Activated effector memory CD4-positive, alpha-beta T cell treated with Interleukin-2 at 50 U/mL for 16 hours (primary cell): ENCODE measurements at places on chromosomes 13 and 19.

DNA sequence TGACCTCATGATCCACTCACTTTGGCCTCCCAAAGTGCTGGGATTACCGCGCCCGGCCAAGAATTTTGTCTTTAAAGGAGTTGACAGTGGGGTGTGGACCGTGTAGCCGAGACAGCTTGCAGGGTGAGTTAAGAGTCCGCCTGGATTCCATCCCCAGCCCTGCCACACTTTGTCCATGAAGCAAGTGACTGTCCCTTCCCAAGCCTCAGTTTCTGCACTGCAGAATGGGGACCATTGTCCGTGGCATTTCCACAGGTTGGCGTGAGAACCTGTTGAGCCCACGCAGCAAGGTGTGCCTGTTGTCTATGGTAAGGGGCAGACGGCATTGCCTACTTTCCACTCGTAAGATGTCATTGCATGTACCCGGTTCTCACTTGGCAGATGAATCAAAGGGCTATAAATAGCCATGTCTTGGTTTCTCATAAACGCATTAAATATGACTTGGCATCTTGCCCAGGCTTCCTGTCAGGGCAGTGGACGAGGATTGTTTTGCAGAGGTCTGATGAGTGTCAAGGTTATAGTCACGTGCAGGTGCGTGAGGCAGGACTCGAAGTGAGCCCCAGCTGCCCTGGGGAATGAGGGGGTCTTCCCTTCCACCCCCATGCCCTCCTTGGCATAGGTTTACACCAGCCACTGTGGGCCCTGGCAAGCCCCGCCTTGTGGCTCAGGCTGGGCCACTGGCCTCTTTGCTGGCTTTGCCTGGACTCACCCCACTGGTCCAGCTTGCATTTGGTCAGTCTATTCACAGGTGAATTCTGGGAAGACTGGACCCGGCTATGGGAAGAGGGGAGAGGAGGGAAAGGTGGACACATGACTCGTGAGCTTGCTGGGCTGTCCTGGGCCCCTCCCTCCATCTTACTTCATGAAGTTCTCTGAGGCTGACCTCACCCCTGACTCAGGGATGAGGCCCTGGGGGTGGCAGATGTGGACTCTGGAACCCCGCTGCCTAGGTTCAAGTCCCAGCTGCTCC lies 14.6 kb downstream of the FAM187B start:
- DNase-seq, result peak; percentile 62

DNA sequence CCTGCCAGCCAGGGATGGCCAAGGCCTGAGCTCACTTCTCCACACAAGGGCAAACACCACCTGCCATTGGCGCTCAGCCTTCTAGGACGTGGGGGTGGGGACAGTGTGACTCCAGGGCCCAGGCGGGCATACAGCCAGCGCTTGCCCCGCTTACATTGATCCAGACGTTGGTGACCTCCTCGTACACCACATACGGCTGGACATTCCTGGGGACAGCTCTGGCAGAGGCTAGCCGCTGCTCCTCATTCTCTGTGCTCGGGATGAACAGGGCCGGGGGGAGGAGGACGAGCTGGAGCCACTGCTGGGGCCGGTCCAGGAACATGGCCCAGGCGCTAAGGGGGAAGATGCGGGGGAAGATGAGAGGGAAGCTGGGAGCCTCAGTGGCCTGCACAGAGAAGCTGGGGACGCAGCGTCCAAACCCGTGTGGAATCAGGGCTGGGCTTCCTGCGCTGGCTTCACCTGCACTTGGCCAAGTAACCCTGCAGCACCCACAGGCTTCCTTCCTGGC lies 25.1 kb upstream of the MYDGF start:
- DNase-seq, result no peak

GRCh38 chr19:56312787-56313657 lies 1.6 kb downstream of the ZSCAN5A start:
- DNase-seq, result no peak

GRCh38 chr13:76886292-76887075 lies at the start of gene KCTD12:
Gene KCTD12, minus strand, starts transcription at chr13:76886405. Its CDS starts 257 bp downstream, at chr13:76886148.
- peak; percentile 58 for DNase-seq

GRCh38 chr13:20882206-20882605 lies 20.3 kb downstream of the XPO4 start:
- no peak for DNase-seq

DNA sequence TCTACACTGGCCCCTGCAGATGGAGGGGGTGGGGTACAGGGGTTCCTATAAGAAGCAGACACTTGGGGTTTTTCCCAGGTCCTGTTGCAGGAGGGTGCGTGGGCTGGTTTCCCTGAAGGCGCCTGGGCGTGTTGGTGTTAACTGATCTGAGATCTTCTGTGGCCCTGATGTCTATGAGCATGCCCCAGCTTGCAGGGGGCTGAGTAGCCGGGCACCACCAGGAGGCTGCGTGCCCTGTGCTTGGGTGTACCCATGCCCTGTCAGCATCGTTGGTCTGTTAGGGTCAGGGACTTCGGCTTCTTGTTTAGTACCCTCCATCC lies 45.3 kb downstream of the CAPN12 start:
- no peak for DNase-seq

- no peak for DNase-seq
These were observed 913.1 kb downstream of the OLFM4 start for GRCh38 chr13:53941588-53942190.

DNA sequence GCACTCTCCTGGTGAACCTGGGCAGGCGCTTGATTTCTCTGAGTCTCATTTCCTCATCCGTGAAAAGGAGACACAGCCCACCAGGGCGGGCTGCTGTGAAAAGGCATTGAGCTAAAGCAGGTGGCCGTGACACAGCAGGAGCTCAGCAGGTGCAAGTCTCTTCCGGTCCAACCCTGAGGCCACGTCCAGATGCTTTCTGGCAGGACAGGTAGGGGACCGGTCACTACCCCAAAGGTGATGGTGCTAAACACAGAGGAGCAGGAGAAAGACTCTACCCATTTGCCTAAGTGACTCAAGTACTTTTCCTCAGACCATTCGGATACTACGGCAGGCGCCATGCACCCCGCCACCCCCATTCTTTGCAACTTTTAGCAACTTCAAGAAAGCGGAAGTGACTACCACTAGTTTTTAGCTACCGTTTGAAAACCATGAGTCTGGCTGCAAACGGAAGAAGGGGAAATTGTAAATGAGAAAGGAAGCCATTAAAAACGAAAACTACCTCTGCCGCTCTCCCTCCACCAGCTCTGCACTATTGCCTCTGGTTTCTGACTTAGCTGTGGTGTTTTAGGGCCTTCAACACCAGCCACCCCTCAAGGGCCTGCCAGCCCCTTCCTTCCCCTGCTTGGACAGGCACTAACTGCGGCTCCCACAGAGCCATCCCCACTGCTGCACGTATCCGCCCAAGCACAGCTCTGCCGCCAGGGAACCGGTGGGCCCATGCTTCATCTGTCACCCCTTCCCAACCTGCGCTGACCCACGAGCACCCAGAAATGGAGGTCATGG lies 4.8 kb downstream of the PPP6R1 start:
- peak; percentile 58 for DNase-seq

DNA sequence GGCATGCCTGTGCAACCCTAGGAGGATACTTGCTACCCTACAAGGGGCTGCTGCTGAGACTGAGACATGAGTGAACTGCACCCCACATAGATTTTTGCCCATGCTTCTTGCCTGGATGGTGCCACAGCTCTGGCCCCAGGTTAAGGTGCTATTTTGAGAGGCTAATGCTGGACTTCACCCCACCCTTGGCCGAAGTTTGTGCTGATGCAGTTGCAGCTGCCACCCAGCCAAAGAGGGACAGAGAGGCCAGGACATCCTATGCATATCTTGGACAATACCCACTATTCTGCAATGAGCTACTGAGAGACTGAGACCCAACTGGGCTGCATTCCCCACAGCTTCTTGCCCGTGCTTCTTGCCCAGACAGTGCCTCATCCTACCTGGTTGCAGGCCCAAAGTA lies 34.6 kb downstream of the NHLRC3 start:
- DNase-seq, result no peak

DNA sequence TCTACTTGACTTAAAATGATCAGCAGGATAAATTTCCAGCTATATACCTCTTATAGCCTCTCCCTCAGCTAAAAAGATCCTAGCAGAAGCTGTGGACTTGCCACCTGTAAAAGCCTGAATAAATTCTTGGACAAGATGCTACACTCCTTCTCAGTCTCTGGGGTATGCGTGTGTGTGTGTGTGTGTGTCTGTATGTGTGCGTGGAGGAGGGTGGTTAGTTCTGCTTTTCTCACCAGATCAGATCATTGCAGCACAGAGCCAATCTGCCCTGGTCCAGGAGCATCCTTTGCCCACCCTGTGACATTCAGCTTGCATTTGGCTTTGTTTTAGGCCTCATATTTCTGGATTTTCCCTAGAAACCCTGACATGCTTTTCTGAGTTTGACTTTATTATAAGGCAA lies 438.3 kb downstream of the RFC3 start:
- DNase-seq, result no peak

DNA sequence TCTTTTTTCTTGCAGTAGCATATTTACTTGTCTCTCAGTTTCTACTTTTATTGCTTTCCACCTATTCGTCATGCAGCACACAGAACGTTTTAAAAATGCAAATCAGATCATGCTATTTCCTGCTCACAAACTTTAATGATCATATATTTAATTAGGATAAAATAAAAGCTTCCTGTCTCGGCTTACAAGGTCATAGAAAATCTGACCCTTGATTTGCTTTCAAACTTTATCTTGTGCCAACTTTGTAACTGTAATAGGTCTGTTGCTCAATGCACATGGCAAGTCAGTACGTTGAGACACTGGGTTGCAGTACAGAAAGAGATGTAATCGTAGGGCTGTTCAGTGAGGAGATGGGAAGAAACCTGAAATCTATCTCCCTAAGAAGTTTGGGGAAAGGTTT lies 95.6 kb upstream of the CSNK1A1L start:
- no peak for DNase-seq

DNA sequence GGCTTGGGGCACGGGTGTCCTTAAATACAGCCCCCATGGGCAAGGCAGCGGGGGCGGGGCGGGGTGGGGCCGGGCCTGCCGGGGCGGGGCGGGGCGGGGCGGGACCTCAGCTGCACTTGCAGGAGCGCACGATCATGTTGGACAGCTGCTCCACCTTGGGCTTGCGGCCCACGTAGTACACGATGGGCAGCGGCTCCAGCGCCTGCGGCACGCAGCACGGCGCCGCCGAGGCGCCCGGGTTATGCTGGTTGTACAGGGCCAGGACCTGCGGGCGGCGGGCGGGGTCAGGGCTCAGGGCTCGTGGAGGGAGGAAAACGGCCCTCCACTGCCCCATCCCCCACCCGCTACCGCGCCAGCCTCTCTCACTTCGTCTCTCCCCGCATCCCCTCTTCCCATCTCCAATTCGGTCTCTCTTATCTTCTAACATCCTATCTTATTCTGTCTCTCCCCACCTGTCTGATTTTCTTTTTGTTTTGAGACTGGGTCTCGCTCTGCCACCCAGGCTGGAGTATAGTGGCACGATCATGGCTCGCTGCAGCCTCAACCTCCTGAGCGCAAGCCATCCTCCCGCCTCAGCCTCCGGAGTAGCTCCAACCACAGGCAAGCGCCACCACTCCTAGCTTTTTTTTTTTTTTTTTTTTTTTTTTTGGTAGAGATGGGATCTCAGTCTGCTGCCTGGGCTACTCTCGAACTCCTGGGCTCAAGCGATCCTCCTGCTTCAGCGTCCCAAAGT lies 21.1 kb downstream of the CCDC97 start:
- no peak for DNase-seq

GRCh38 chr13:83229574-83230305 lies 652.5 kb downstream of the SLITRK1 start:
- no peak for DNase-seq

- DNase-seq, result no peak
These were observed 12.3 kb upstream of the C1QTNF9B start for GRCh38 chr13:23909606-23910005.

GRCh38 chr19:677601-678436 lies 1.6 kb downstream of the FSTL3 start:
- no peak for DNase-seq

GRCh38 chr19:7744199-7744786 lies 3.0 kb downstream of the CD209 start:
- no peak for DNase-seq

- no peak for DNase-seq
These were observed 7.6 kb upstream of the ACSBG2 start for GRCh38 chr19:6127716-6128335.

GRCh38 chr13:95707442-95708390 lies 30.8 kb downstream of the DNAJC3 start:
- DNase-seq, result no peak

DNA sequence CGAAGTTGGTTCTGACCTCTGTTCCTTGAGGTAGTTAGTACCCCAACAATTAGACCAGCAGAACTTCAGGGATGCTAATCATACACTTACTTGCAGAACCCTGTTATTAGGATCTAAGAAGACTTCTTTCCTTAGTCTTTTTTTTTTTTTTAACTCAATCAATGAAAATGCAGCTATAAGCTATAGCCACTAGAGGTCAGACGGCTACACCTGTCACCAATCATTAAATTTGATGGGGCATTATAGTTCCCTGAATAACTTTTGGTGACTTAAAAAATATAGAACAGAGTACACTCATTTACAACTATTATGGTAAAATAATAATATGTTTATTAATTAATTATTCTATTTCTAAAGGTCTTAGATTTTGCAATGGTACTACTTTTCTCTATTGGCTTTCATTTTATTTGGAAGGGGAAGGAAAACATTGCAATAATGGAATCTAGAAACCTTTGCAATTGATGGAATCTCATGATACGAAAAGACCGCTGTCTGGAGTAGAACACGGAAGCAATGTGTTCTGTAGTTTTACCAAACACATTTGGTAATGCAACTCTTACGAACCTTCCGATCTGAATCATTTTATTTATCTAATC lies 483.2 kb downstream of the DIAPH3 start:
- DNase-seq, result no peak

DNA sequence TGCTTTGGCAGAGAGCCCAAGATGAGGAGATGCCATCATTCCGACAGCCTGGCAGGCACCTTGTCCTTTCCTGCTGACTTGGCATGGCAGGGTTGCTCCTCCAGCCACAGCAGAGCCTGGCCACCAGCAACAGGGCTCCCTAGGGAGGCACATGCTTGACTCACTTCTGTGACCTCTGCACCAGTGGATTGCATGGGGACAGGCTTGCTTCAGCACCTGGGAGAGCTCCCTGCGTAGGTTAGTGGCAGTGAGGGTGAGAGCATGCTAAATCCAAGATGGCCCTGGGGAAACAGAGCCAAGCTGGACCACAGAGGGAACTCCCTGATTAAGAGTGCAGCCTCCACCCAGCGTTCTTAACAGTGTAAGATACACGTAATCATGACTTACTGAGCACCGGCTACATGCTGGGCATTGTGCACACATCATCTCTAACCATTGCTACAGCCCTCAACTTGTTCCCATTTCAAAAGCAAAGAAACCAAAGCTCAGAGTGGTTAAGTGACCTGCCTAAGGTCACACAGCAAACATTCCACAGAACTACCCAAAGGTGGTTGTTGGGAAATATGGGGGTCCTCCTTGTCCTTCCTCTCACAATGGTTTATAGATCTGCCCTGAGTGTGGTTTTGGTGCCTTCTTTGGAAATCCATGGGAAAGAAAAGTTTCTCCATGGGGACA lies 116.6 kb upstream of the UQCRFS1 start:
- DNase-seq, result no peak
